ENCODE measurements at places on chromosomes 2 and 18. TPM values are rescaled to one million over a fixed set of nuclear protein-coding genes. Genes with fewer than 3 reads are reported as not detected.

Gene GNLY
- total RNA-seq: not detected

Gene ABCA12
- 9.8 TPM for total RNA-seq

Gene FAP
- not detected for total RNA-seq

Gene CYP1B1
- total RNA-seq: 10.1 TPM

Gene ARHGAP25
- 1.0 TPM for total RNA-seq

Gene MBP
- total RNA-seq: 52.5 TPM

Gene SLC16A14
- total RNA-seq: 6.4 TPM

Gene RAPGEF4
- total RNA-seq: 0.18 TPM

Gene CTNNA2
- total RNA-seq: 7.6 TPM

Gene MC2R
- total RNA-seq: 0.15 TPM

Gene MAP3K19
- not detected for total RNA-seq

Gene TOGARAM2
- total RNA-seq: not detected

Gene NMUR1
- 0.08 TPM for total RNA-seq

Gene CXCR1
- total RNA-seq: not detected

Gene GKN1
- not detected for total RNA-seq

Gene OR6B2
- total RNA-seq: not detected

Gene CPO
- total RNA-seq: not detected

Gene MC4R
- not detected for total RNA-seq

Gene CHST9
- not detected for total RNA-seq

Gene GREB1L
- total RNA-seq: not detected

Gene CD302
- total RNA-seq: 2.1 TPM

Gene PSMA8
- total RNA-seq: not detected

Gene CPS1
- 0.77 TPM for total RNA-seq

Gene LYPD6
- not detected for total RNA-seq

Gene VWA3B
- not detected for total RNA-seq

Gene ABCG5
- not detected for total RNA-seq

Gene CPLX4
- total RNA-seq: not detected

Gene NIF3L1
- total RNA-seq: 27.1 TPM

Gene PRR30
- not detected for total RNA-seq

Gene AFF3
- total RNA-seq: 4.1 TPM

Gene ORC2
- 33.1 TPM for total RNA-seq

Gene ZNF892
- total RNA-seq: 0.59 TPM

Gene LPIN1
- 59.9 TPM for total RNA-seq

Gene RESP18
- not detected for total RNA-seq

Gene MROH2A
- not detected for total RNA-seq

Gene SKOR2
- total RNA-seq: not detected

Gene MDH1B
- 1.0 TPM for total RNA-seq

Gene COQ10B
- 10.3 TPM for total RNA-seq

Gene FOXD4L1
- total RNA-seq: 0.16 TPM

Gene LIMS4
- 0.49 TPM for total RNA-seq

Gene SH3BP4
- total RNA-seq: 0.19 TPM

Gene B3GNT7
- total RNA-seq: 10.1 TPM

Gene TUBB8B
- total RNA-seq: not detected

Gene UBXN4
- 66.0 TPM for total RNA-seq

Gene MAL
- 1.8 TPM for total RNA-seq
